ENCODE measurements at places on chromosomes 7 and 10.

GRCh38 chr7:106629516-106629915 is 31.4 kb downstream of the CCDC71L start:
- peak; percentile 65 for DNase-seq

GRCh38 chr7:125573126-125573525 is 643.5 kb upstream of the POT1 start:
- no peak for DNase-seq

DNA sequence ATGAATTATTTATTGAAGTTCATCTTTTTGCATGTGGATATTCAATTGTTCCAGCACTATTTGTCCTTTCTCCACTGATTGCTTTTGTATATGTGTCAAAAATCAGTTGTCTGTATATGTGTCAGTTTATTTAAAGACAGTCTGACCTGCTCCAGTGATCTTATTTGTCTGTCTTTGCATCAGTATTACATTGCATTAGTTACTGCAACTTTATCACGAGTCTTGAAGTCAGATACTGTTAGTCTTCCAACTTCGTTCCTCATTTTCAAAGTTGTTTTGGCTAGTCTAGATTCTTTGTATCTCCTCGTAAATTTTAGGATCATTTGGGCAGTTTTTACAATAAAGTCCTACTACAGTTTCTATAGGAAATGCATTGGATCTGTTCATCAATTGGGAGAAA is 166.4 kb downstream of the CELF2 start:
- DNase-seq, result no peak

GRCh38 chr7:128904381-128905197 is 5.9 kb downstream of the KCP start:
- peak; percentile 73 for DNase-seq

- peak; percentile 93 for DNase-seq
These were observed 1.2 kb upstream of the SGMS1 start for GRCh38 chr10:50624866-50625501.

DNA sequence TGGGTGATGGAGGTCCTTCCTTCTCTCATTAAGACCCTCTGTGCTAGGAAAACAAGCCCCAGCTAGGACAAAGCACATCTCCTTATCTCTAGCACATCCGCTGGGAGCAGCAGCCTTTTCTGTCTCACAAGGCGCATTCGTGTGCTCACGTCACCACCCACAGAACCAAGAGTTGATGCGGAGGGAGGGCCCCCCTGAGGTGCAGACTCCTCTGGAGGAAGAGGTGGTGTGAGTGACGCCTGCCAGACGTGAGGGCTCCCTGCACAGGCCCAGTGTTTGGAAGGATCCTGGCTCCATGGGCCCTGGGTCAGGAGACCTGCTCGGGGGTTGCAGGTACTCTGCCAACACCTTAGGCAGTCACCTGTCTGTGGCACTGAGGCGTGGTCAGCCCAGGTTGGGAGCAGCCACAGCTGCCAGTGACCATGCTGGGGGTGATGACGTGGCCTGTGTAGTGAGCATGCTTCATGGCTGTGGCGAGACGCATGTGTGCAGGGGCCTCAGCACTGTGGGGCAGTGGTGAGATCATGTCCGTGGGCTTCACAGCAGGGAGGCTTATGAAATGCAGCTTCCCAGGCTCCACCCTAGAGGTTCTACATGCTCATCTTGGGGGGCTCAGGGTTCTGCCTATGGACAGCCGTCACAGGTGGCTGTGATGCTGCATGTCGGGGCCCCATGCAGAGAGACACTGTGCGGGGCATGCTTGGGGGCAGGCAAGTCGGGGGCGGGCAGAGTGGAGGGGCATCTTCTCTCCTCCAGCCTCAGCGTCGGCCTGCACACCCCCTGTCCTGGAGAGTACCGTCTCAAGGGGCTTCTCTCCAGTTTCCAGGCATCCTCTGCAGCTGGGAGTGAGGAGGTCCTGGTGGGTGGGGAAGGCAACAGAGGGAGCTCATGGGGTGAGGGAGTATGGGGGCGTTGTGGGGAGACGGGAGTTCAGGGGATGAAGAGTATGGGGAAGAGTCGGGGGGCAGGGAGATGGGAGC is 56.2 kb upstream of the DPYSL4 start:
- DNase-seq, result no peak

- no peak for DNase-seq
These were observed 542 bp upstream of the SAMD9L start for GRCh38 chr7:93148727-93149126.

DNA sequence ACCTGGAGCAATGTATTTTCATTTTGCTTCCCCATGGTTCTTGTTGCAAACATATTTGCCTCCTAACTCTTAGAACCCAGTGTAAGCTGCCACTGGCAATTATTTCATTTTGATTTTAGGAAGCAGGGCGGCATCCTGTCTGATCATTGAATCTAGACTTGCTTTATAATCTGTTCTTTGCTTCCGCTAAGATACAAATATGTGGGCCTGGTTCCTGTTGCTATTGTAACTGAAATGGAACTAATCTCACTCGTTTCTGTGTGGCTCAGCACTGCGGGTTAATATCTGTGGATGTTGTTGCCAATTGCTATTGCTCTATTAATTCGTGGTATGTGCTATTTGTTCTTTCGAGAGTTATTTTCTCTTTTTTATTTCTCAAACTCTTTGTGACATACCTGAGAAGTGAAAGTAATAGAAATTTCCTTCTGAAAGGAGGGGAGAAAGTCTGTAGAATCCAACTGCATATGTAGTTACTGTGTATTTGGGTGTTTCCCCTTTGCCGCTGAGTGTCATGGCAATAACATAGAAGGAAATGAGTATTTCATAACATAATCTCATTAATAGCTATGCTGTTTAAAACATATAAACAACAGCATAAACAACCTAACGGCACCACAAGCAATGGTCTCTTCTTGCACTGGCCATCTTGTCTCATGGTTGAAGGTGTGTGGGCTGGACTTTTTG is 62.4 kb downstream of the FZD1 start:
- DNase-seq, result no peak

DNA sequence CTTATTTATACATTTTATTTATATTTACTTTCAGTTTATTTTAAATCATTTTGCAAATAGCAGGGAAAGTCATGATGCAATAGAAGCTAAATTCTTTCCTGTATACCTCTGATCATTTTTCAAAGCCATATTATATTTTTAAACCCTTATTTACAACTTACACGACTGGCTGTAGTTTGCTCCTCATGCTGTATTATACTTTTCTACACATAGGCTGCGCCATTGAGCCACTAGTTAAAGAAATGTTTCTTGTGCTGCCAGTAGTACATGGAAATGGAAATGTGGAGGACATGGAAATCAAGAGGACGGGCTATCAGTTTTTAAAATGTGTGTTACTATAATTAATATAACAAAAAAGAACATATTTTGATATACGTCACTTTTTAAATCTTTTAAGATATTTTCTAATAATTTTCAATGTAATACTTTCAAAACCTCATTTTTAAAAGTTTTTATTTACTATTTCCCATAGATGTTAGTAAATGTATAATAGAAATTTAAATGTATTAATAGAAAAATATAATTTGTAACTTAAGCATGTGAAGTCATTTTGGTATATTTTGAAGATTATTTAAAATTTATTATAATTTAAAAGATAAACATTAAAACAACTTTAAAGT is 118.5 kb downstream of the VTI1A start:
- peak; percentile 55 for DNase-seq

DNA sequence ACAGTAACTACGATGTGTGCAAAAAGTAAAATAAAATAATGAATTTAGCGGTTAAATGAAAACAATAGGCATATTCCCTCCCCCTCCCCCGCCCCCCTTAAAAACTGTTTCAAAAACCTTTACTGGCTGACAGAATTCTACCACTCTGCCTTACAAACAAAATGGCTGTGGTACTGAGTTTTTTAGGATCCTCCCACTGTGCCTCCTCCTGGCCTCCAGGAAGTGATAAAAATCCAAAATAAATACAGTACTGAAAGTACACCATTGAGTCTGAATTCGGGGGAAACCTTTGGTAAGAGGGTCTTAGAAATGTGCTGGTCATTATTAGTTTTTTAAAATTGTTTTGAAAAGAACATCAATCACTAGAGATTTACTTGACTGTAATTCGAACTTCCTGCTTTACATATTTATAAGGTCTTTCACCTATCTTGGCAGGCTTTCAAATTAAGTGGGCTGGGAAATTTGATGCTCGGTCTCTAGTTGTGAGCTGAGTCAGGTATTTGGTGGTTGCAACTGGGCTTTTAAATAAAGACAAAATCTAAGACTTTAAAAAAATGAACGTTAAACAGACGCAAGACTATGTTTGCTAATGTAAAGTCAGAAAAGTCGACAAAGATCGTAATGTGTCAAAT is 32.5 kb upstream of the EPC1 start:
- peak; percentile 62 for DNase-seq

Measured in AG20443 (cell line).